ENCODE measurements at places on chromosomes 7 and 10. TPM values are rescaled to one million over a fixed set of nuclear protein-coding genes. Genes with fewer than 3 reads are reported as not detected.
A peak's percentile ranks its signal among the peaks of the same experiment; 100 is the strongest.

DNA sequence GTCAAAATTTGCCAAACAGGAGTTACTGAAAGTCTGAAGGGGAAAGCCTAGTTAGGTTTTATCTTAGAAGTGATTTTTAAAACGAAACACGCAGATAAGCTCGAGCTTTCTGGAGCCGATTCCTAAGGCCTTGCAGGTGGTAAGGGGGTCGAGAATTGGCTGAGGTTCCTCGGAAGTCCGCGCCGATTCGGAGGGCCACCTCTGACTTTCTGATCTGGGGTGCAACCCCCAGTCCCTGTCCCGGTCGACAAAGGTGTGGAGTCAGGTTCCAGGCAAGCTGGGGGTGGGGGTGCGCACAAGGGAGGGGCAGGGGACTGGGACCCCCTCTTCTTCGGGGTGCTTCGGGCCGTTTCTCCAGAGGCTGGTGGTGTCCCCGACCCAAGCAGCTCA is 701 bp upstream of the CUL1 start:
- peak overlapping the region; percentile 71 for H3K4me3 ChIP-seq
- no peak for DNase-seq
- peak overlapping the region; percentile 100 for H3K27ac ChIP-seq

DNA sequence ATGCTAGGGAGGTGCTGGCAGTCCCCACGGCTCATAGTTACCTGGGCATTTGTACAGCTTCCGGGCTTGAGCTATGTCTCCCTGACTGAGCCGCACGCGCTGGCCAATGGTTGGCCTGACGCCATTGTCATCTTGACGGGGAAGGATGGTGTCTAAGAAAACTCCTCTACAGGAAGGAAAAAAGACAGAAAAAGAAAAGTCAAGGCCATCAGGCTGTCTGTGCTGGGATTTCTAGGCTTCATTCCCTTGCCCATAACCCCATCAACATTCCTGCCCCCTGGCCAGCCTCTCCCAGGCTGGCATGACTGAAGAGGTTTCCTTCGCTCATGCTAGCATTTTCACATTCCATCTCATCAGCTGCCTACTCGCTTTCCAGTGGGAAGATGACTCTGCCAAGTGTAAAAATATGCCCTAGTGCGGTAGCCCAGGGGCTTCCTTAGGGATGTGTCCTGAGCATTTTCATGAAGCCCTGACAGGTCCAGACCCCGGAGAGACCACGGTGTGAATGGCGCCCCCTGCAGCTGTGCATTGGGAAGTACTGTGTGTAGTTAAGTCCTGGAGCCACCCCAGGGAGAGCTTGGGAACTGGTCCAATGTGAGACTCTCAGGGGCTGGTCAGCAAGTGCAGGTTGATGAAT is 54.5 kb upstream of the OPALIN start:
- no peak overlapping the region for H3K4me3 ChIP-seq
- H3K27me3 ChIP-seq, result no peaks in the 10 kb centered on the region
- peaks cover 6% of the 10 kb centered on the region for H3K4me1 ChIP-seq
- peak overlapping the region; percentile 20 for H3K27ac ChIP-seq
- H3K36me3 ChIP-seq, result no peaks in the 10 kb centered on the region
- peak; percentile 26 for DNase-seq

DNA sequence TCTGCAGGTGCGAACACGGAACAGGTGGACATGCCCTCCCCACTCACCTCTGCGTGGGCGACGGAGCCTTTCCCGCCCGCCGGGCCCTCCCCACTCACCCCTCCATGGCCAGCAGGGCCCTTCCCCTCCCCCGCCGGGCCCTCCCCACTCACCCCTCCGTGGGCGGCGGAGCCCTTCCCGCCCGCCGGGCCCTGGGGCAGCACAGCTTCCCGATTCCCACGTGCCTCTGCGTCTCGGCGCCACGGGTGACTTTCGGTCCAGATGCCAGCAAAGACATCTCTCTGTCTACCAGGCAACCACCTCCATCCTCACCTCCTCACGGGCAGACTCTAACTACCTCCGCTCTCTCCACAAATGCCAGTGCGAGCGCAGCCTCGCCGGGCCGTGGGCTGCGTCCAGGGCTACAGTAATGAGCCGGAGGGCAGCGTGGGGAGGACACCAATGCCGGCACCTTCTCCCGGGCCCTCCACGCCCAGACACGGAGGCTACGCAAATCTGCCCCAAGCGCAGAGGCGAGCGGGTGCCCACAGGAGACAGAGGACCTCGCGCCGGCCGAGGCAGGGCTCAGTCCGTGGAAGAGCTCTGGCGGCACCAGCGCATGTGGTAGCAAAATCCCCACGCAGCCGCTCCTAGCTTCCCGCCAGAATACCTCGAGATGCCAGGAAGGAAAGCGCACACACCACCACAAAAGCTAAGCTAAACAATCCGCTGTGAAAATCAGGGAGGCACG is 21.8 kb downstream of the GPER1 start:
- no peaks in the 10 kb centered on the region for H3K27me3 ChIP-seq
- no peak for DNase-seq
- no peaks in the 10 kb centered on the region for H3K4me1 ChIP-seq
- H3K27ac ChIP-seq, result no peak overlapping the region
- H3K36me3 ChIP-seq, result no peaks in the 10 kb centered on the region

DNA sequence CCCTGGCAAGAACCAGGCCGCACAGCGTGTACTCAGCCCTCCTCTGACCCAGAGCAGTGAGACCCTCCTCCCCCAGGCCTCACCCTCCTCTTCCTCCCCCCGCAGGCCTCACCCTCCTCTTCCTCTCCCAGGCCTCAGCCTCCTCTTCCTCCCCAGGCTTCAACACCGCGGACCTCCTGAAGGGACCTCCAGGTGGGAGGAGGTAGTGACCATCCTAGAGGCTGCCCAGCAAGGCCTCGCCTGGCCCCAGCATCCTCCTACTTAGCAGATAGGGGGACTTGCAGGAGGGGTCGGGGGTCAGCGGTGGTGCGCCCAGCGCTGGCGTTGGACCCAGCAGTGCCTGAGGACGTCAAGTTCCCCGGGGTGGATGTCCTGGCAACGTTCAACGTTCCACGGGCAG is 270.8 kb downstream of the ELFN1 start:
- no peaks in the 10 kb centered on the region for H3K36me3 ChIP-seq
- no peak overlapping the region for H3K27ac ChIP-seq
- no peak for DNase-seq
- no peaks in the 10 kb centered on the region for H3K27me3 ChIP-seq

DNA sequence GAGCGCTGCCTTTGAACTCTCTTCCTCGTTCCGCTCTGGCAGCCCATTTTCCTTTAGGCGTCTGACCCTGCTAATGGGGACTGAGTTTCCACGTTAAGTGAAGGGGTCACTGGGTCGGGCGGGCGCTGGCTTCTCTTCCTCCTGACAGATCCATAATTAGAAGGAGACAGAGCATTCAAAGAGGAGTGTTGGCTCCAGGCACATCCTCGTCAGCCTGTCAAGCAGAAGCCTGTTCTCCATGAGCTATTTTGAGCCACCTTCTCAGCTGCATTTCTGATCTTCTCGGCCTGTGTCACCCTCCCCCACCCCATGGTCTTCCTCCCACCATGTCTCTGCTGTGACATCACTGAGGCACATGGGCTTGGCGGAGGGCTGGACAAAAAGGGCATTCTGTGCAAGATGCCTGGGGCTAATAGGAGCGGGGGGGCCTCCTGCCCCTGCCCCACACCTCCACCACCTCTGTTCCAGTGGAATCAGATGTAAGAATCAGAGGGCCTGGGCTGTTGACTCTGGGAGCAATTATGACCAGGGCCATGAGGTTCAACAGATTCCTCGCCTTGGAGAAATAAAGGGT is 248.1 kb downstream of the PLXNA4 start:
- no peaks in the 10 kb centered on the region for H3K27me3 ChIP-seq
- peaks cover 10% of the 10 kb centered on the region for H3K4me1 ChIP-seq
- no peaks in the 10 kb centered on the region for H3K36me3 ChIP-seq
- peak overlapping the region; percentile 50 for H3K27ac ChIP-seq

DNA sequence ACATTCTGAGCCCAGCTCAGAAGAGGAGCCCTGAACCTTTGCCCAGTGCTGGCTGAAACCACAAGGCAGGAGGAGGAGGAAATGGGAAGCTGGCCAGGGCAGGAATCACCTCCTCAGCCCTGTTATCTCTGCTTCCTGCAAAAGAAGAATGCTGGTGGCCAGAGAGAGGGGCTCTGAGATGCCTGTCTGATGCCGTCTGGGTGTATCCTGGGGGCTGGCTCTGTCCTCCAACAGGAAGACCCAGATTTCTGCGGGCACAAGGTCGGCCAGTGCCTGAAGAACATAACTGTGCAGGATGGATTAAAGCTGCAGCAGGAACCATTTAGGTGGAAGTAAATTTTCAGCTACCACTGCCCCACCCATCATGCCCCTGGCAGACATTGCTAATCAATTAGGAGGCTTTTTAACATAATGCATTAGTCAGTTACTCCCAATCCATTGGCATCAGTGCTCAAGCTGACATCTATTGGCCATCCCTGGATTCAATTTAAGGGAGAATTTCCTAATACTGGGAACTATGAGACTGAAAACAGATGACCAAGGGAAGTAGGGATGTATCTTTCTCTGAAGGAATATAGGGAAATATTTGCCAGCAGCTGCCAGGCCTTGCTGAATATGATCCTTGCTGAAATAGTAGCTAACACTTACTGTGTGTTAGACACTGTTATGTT is 67.7 kb downstream of the COL13A1 start:
- H3K4me3 ChIP-seq, result no peak overlapping the region
- no peak overlapping the region for H3K27ac ChIP-seq
- no peaks in the 10 kb centered on the region for H3K36me3 ChIP-seq
- no peaks in the 10 kb centered on the region for H3K27me3 ChIP-seq
- peaks cover 7% of the 10 kb centered on the region for H3K4me1 ChIP-seq
- no peak for DNase-seq

DNA sequence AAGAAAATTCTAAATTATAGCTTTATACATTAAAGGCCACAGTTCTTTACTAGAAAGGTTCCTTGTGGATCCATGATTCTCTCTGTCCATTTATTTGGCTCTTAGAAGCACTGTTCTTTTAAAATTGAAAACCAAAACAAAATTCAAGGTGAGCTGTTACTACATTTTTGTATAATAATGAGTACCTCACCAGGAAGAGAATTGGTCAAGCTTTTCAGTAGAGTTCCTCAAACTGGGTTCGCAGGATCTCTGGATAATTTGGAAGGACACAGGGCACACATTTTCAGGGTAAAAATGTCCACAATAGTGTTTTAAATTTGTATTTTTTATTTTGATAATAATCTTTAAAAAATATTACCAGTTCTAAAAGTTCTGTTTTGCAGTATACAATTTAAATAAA is 93.0 kb downstream of the PPP1R3A start:
- no peak for DNase-seq
- H3K27me3 ChIP-seq, result no peaks in the 10 kb centered on the region
- H3K36me3 ChIP-seq, result no peaks in the 10 kb centered on the region

- no peak overlapping the region for H3K27ac ChIP-seq
- no peak overlapping the region for H3K4me3 ChIP-seq
- no peaks in the 10 kb centered on the region for H3K36me3 ChIP-seq
- no peaks in the 10 kb centered on the region for H3K27me3 ChIP-seq
- DNase-seq, result no peak
- H3K4me1 ChIP-seq, result no peaks in the 10 kb centered on the region
These were observed 34.2 kb downstream of the ADRB1 start for GRCh38 chr10:114077815-114078219.

KAZALD1 gene
- total RNA-seq, result 10.1 TPM

TRPV5 gene
- not detected for total RNA-seq

WNT2 gene
- total RNA-seq, result not detected

CYP2C18 gene
- total RNA-seq, result not detected

TRIM8 gene
- 83.4 TPM for total RNA-seq

RGR gene
- not detected for total RNA-seq

NEBL gene
- total RNA-seq, result 609 TPM

OR2A12 gene
- total RNA-seq, result not detected

DNAH11 gene
- 0.05 TPM for total RNA-seq

Measured in heart right ventricle (tissue), 16 donors.